Gastrocnemius medialis (tissue), 4 donors: ENCODE measurements at places on chromosomes 5 and 9. TPM values are rescaled to one million over a fixed set of nuclear protein-coding genes. Genes with fewer than 3 reads are reported as not detected.

- DNase-seq: no peak
These were observed 1.5 kb downstream of the UAP1L1 start for GRCh38 chr9:137078701-137079400.

- DNase-seq: no peak
These were observed 36.8 kb downstream of the PCDHGC5 start for GRCh38 chr5:141525653-141526052.

- no peak for DNase-seq
These were observed 203.8 kb downstream of the SNCAIP start for GRCh38 chr5:122515709-122516431.

DNA sequence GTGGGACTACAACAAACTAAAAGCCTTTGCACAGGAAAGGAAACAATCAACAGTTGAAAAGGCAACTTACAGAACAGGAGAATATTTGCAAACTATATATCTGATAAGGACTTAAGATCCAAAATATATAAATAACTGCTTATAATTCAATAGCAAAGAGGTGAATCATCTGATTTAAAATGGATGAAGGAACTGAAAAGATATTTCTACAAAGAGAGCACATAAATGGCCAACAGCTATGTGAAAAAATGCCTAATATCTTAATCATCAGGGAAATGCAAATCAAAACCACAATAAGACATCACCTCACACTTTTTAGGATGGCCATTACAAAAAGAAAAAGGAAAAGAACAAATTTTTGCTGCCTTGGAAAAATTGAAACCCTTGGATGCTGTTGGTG lies 100.4 kb downstream of the LURAP1L start:
- no peak for DNase-seq

DNA sequence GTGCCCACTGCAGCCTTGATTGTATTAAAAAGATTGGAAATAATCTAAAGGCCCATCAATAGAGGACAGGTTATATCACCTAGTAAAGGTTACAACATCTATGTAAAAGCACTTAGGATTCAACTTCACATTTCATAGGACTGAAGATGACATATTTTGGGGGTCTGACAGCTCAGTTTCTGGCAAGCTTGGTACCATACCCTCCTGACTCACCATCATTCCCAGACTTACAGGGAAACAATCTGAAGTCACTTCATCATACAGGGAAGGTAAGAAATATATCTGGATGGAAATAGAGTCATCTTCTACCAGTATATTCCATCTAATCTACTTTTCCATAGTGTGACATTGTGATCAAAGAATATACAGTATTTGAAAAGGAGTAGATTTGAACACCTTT lies 28.8 kb upstream of the DAB2 start:
- DNase-seq: no peak

SPATA31C1 gene
- total RNA-seq: not detected

- no peak for DNase-seq
These were observed 53.2 kb downstream of the MSX2 start for GRCh38 chr5:174777583-174777982.

TRIM36 gene
- 0.42 TPM for total RNA-seq

- no peak for DNase-seq
These were observed 271.0 kb downstream of the DNAH5 start for GRCh38 chr5:13673511-13673910.

GRCh38 chr5:618450-618849 lies 6.3 kb downstream of the CEP72 start:
- DNase-seq: no peak

DNA sequence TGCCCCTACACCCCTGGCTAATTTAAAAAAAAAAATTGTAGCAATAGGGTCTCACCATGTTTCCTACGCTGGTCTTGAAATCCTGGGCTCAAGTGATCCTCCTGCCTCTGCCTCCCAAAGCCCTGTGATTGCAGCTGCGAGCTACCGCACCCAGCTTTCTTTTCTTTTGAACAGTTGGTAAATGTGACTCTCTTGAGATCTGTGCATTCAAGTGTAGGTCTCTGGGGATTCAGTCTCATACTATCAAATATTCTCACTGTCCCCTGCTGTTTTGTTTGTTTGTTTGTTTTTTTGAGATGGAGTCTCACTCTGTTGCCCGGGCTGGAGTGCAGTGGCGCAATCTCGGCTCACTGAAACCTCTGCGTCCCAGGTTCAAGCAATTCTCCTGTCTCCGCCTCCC lies 42.3 kb upstream of the CXXC5 start:
- no peak for DNase-seq

TLX3 gene
- not detected for total RNA-seq

CARD6 gene
- total RNA-seq: 4.5 TPM

DNA sequence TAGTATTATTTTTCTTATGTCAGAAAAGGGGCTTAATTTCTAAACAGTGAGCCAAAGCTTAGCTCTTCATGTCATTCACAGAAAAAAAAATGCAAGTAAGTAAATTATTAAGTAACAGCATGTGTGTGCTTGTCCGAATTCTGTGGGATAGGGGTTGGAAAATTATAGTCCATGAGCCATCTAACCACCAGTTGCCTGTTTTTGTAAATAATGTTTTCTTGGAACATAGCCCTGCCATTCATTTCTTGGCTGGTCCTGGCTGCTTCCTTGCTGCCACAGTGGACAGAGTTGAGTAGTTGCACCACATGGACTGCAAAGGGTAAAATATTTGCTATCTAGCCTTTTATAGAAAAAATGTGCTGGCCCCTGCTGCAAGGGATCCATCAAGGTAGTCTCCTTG lies 513.7 kb upstream of the WWC1 start:
- DNase-seq: no peak

- no peak for DNase-seq
These were observed 47.6 kb upstream of the SHOC1 start for GRCh38 chr9:111842313-111842712.

- no peak for DNase-seq
These were observed 183.2 kb downstream of the AUH start for GRCh38 chr9:91178281-91179236.

GRCh38 chr9:133148199-133149129 lies 15.2 kb downstream of the GBGT1 start:
- DNase-seq: no peak

DNA sequence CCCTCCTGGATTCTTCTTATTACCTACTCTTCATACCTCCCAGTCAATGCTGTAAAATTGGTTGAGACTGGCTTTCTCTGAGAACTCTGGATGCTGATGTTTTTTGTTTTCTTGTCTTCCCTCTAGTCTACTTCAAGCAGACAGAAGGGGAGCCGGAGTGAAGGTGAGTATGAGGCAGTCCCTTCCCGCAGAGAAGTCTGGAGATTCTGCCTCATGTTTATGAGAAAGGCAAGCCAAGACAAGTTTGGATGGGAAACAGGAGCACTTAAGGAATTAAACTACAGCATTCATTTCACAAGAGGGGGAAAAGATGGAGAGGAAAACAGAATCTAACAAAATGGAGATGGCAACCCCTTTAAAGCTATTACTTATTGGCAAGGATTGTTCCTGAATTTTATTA lies 246.1 kb downstream of the TRIM32 start:
- DNase-seq: no peak

DNA sequence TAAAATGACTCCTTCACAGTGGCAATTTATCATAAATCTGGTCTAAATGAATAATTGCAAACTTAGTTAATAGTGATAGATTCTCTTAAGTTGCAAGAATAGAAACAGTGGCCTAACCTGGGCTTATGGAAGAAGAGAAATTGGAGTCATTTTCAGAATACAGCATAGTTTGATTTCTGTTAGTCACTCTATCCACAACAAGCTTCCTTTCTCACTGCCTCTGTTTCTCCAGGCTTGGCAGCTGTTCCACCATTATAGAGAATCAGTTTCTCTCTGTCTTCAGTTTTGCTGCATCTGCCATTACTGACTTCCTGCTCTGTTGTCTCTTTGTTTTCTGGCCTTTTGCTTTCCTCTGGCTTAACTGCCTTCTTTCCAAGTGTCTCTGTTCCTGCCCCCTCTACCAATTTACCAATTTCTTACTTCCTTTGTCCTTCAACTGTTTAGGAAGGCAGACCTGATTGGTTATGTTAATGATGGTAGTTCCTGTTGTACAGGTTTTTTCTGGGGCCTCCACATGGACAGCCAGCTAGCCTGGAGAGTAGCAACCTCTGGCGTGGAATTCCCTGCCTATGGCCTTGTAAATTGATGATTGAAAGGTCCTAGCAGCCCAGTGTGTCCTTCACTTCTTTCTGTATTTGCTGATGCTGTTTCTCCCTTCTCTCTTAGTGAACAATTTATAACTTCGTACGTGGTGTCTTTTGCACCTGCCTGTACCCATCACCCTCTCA lies 75.9 kb upstream of the RASGRF2 start:
- DNase-seq: no peak

DNA sequence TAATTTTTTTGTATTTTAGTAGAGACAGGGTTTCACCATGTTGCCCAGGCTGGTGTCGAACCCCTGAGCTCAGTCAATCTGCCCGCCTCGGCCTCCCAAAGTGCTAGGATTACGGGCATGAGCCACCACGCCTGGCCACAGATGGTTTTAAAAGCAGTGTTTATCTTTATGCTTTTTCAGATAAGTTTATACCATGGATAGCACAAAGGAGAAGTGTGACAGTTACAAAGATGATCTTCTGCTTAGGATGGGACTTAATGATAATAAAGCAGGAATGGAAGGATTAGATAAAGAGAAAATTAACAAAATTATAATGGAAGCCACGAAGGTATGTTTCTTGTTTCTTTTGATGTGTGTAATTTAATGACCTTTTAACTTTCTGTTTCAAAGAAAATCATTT lies 35.1 kb downstream of the POLK start:
- no peak for DNase-seq

- no peak for DNase-seq
These were observed 31.7 kb upstream of the ARAP3 start for GRCh38 chr5:141713616-141714309.
